ENCODE measurements at places on chromosomes 7 and 10. TPM values are rescaled to one million over a fixed set of nuclear protein-coding genes. Genes with fewer than 3 reads are reported as not detected.

HSPA12A gene
- 8.0 TPM for polyA plus RNA-seq

PRSS1 gene
- polyA plus RNA-seq = not detected

PRKAR1B gene
- 35.7 TPM for polyA plus RNA-seq

LMBR1 gene
- 26.3 TPM for polyA plus RNA-seq

ENTPD1 gene
- polyA plus RNA-seq = 10.4 TPM

SLC39A12 gene
- polyA plus RNA-seq = not detected

FZD1 gene
- 11.8 TPM for polyA plus RNA-seq

LLCFC1 gene
- polyA plus RNA-seq = 0.26 TPM

IFIT3 gene
- polyA plus RNA-seq = 8.2 TPM

ZPBP gene
- not detected for polyA plus RNA-seq

HOXA11 gene
- polyA plus RNA-seq = 2.7 TPM

PNLIP gene
- 0.39 TPM for polyA plus RNA-seq

IFRD1 gene
- 29.9 TPM for polyA plus RNA-seq

ENKUR gene
- 0.30 TPM for polyA plus RNA-seq

ACBD7 gene
- 0.59 TPM for polyA plus RNA-seq

NPY gene
- 3.8 TPM for polyA plus RNA-seq

AGMO gene
- 0.18 TPM for polyA plus RNA-seq

FFAR4 gene
- polyA plus RNA-seq = 0.43 TPM

DNA sequence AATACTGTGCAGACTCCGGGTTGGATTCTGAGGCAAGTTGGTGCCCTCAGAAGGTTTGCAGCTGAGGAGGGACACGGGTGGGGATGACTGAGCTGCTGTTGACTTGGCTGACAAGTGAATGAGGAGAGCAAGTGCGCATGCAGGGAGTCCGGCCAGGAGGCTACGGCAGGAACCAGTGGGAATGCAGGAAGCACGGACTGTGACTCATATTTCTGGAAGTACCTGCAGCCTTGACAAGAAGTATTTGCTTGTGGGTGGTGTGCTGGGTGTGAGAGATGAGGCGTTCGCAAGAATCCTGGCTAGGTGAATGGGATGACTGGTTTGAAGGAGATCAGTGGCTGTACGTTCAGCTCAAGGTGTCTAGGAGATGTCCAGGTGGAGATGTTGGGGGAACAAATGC is 30.8 kb upstream of the FXYD4 start:
- DNase-seq = no peak

DNA sequence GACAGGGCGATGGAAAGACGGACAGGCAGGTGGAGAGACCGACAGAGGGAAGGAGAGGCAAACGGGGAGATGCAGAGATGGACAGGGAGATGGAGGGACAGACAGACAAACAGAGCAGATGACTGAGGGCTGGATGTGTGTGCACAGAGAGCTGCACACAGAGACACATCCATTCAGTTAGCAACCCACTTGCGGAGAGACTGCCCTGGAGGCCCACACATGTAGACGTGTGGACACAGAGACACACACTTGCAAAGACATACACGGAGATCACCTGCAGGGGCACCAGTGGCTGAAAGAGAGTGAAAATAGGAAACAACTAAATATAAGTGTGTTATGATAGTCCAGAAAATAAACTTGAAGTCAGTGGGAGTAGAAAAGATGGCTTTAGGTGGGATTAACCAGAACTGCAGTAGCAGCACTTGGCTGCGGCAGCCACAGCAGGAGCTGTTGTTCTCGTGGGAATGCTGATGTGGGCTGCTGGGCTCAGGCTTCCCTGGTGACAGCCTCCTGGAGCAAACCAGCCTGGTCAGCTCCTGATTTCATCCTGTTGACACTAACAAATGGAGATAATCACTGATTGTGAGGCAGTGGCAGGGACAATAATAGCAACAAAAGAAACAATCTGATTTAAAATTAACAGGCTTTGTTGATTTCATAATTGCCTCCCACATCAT is 134.1 kb downstream of the CCNY start:
- DNase-seq = no peak

GRCh38 chr7:47538846-47539311 is 43.0 kb downstream of the TNS3 start:
- DNase-seq = no peak

GRCh38 chr7:98217623-98218582 is 6.7 kb downstream of the BHLHA15 start:
- DNase-seq = no peak

- peak; percentile 90 for DNase-seq
Measured at GRCh38 chr7:134432296-134433152, 26.4 kb downstream of the AKR1B1 start.

- no peak for DNase-seq
Measured at GRCh38 chr10:11604865-11605650, 6.4 kb downstream of the USP6NL start.

- DNase-seq = peak; percentile 69
Measured at GRCh38 chr10:58820861-58821751, 308.4 kb downstream of the BICC1 start.

DNA sequence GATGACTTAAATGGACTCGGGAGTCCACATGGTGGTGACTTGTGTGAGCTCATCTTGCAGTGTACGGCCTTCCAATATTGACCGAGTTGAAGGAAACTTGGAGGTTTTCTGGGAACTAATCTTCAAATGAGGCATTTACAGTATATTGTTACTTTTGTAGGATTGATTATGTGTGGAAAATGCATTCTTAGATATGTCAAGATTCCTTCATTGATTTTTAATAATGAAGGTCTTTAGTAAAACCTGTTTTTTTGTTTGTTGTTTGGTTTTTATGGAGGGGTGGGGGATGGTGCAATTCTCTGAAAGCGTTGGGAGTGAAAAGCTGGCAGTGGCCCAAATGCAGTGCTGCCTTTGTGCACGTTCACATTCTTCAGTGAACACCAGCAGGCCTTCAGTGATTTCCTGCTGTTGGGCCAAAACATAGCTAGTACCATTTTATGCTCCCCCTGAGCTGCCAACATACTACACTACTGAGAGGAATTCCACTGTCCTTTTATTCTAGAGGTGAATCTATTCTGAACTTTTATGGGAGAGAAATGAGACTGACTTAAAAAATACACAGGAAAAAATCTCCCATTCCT is 50.4 kb downstream of the CCNY start:
- no peak for DNase-seq

- no peak for DNase-seq
Measured at GRCh38 chr7:22985436-22985835, 28.5 kb downstream of the HYCC1 start.

DNA sequence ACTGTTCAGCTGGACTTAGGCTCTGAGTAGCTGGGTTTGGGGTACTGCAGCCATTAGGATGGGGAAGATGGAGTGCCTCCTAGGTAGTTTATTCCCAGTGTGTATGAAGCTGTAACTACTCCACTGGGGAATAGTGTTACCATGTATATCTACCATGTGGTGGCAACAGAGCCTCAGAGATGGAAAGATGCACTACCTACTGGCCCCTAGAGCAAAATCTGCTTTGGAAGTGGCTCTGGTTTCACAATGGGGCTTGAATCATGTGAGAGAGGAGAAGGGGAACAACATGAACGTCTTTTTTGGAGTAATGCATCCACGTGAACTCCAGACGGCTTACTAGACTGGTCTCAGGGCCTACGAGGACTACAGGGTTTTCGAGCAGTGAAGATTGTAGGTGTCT is 167.3 kb downstream of the CALCR start:
- DNase-seq = no peak

- no peak for DNase-seq
Measured at GRCh38 chr7:150994141-150994837, 3.5 kb downstream of the NOS3 start.

- no peak for DNase-seq
Measured at GRCh38 chr10:71715026-71715425, 4.6 kb downstream of the C10orf105 start.

- DNase-seq = no peak
Measured at GRCh38 chr7:114295522-114295921, 119.1 kb upstream of the FOXP2 start.

DNA sequence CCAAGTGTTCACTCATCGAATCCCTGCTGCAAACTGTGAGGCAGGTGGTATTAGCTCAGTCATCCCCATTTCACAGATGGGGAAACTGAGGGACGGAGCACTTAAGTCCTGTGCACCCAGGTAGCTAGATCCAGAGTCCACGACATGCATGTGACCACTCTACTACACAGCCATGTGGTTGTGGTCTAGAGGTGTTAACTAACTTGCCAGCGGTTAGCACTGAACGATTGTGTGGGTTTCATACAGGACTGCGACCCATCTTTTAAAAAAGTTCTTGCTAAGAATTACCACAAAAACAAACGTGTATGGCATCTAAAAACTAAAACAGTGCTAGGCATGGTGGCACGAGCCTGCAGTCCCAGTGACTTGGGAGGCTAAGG is 16.1 kb upstream of the ABCC2 start:
- DNase-seq = no peak

DNA sequence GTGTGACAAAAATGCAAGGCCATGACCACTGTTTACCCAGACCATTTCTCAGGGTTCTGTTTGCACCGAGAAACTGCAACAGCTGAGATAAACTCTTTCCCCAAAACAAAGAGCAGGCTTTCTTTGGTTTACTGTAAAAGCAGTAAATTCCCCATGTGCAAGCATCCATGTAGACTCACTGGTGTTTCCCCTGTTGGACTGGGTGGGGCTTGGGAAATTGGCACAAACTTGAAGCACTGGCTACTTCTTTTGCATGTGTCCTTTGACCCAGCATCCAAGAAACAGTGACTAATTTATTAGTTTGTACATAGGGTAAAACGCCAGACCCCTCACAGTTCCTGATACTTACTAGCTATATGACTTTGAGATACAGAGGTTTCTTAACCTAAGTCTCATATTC is 12.3 kb downstream of the IQUB start:
- no peak for DNase-seq

DNA sequence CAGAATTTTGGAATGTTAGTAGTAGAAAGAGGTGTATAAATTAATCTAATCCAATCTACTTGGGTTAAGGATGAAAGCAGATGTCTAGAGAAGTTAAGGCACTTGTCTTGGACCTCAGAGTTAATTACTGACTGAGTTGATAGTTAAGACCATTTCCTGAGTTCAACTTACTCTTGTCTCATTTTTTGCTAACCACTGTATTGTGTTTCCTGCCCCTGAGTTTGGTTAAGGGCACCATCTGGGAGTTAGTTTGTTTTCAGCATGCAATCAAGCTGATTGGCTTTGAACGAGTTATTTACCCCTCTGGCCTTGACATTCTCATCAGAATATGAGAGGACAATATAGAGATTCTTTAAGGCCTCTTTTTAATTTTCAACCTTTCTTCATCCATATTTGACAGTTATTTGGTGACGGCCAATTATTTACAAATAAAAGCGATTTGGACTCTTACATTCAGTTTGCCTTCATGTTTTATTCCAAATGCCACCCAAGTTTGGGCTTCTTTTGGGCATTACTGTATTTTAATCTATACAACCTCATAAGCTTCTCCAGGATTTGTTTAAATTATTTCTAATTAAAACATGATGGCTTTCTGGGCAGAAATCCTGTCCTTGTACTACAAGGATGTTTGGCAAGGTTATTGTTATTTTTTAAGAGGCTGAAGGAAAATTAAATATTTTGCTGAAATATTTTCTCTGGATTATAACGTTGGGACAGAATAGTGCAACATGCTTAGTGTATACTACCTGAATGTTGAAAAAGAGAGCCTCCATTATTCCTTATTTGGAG is 225.0 kb downstream of the CACNB2 start:
- DNase-seq = no peak

DNA sequence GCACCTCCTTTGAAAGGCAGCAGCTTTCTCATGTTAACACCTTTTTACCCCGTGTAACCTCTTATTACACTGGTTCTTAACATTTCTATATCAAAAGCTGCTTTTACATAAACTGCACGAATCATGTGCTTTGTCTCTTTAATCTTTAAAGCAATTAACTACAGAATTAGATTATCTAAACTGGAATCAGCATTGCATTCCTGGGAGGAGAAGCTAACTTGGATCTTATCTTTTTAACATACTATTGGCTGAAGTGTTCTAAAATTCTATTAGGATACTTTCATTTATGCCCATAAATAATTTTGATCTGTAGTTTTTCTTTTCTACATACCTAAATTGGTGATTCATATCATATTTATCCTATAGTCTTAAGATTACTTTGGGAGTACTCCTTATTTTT is 428.4 kb upstream of the IGFBP3 start:
- no peak for DNase-seq

DNA sequence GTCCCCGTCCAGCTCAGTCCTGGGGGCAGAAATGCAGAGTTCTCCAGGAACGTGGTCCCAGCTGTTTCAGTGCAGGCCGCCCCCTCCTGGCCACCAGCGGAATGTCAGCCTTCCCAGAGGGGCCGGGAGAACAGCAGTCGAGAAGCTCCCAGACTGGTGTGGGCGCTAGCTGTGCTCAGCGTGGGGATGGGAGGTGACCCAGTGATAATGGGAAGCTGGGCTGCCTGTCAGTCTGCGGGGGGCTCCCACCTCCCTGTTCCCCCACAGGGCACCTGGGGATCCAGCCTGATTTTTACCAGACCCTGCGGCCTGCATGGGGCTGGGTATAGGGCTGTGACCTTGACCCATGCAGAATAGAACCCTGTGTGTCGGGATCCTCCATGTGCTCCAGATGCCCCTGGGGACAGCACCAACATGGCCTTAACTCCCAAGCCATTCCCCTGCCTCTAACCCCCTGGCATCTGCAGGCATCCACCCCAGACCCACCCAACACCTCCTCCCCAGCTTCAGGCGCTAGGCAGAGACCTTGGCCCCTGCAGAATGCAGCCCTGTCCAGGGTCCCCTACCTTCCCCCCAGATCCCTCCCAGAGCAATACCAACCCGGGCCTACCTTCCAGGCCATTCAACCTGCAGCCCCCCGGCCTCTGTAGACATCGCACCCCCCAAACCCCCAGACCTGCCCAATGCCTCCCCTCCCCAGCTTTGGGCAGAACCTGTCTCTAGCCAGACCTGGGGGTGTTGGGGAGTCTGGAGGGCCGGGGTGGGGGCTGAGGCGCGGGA is 880 bp upstream of the ELN start:
- DNase-seq = peak; percentile 83

DNA sequence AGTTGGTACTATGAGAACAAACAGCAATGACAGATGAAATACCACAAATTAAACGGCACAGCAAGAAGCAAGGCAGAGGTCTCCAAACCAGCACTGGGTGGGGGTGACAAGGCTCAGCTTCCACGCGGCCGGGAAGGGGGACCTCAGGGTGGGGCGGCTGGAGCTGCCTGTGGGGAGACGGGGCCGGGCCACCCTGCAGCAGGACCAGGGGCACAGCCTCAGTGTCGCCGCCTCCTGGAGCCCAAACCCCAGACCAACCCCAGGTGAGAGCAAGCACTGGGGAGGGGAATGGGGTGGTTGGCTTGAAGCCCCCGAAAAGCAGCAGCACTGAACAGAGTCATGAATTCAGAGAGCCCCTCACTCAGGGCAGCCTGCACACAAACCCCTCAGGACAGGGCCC is 49.3 kb upstream of the PRKAR1B start:
- no peak for DNase-seq

- DNase-seq = no peak
Measured at GRCh38 chr7:18330548-18330947, 165.0 kb upstream of the HDAC9 start.

Measured in hindlimb muscle (tissue), 1 donor.